LoVo (cell line): ENCODE measurements at places on chromosomes 3 and 15.

GRCh38 chr3:155560594-155560993, 184.3 kb downstream of the PLCH1 start:
- DNase-seq = peak; percentile 48

DNA sequence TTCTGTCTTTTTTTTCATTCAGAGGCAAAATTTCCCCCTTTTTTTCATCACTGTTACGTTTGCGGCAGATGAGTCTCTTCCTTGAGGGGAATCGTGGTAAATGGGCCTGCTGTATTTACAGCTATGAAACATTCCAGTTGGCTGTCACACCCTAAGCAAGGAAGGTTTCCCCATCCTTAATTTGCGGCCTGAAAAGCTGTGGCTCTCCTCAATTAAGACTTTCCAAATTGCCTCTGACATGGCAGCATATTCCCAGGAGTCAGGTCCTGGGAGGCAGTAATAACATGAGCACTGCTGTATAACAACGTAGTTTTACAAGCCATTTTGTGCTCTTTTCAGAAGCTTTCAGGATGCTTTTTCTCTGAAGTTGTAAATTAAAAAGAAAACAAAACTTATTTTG, 420.9 kb downstream of the LPP start:
- no peak for DNase-seq

- DNase-seq = peak; percentile 57
Measured at GRCh38 chr3:16885593-16886302, 993 bp downstream of the PLCL2 start.

DNA sequence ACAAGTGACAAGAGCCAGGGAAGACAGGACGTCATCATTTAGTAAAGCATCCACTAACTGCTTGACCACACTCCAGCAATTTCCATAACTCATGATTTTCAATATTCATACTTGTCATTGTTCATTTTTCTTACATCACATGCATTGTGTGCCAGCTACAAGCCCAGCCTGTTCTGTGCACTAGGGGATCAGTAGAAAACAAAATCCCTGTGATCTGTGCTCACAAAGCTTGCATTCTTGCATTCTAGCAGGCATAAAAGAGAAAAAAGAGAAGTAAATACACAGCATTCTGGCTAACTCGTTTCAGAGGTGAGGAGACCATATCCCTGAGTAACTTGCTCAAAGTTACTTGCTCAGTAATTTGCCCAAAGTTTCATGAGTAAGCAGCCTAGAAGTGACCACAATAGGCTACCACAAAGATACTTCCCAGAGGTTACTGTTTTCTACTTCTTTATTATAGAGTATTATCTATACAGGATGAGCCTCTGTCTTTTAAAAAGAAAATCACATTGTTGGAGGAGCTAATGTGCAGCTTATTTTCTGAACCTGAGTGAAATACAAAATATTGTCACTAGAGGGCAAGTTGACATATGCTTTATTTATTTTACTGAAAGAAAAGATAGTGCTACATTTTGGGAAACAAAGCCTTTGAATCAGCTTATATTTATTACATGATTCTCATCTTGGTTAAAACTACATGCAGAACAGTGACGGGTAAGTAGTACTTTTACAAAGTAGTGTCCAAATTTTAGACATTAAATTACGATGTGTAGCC, 701.4 kb upstream of the LMCD1 start:
- DNase-seq = no peak

DNA sequence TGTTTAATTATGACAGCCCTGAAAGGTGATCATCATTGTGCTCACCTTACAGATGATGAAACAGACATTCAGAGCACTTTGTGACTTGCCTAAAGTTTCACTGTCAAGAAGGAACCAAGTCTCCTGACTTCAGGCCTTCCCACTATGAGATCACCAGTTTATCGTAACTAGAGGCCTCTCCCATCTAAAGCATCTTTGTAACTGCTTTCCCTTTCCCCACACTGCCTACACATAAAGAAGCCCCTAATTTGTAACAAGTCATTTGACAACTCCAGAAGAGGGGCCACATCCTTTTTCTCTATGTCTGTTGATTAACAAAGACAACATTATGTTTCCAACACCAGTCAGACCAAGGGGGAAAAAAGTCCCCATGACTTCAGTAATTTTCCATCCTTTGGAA, 1.1 kb downstream of the KLHL6 start:
- DNase-seq = no peak

- no peak for DNase-seq
Measured at GRCh38 chr3:133487920-133488540, 85.5 kb upstream of the CDV3 start.

- no peak for DNase-seq
Measured at GRCh38 chr3:12969486-12969885, 103.7 kb downstream of the IQSEC1 start.

DNA sequence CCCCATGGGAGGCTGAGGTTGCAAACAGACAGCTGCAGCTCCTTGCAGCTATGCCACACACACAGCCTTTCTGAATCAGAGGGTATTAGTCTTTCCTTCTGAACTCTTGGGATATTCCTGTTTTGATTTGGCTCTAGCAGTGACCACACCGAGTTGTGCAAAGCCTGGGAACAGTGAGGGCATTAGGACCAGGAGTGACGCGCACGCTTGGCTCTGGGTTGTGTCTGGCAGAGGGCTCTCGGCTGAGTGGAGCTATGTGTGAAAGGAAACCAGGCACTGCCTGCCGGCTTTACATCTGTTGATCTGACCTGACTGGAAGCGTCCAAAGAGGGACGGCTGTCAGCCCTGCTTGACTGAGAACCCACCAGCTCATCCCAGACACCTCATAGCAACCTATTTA, at the start of gene GALNT15:
GALNT15 (plus strand) TSS at position 292 of the 400 bp plus-strand sequence. CDS start 472 bp downstream, outside the sequence.
- no peak for DNase-seq

DNA sequence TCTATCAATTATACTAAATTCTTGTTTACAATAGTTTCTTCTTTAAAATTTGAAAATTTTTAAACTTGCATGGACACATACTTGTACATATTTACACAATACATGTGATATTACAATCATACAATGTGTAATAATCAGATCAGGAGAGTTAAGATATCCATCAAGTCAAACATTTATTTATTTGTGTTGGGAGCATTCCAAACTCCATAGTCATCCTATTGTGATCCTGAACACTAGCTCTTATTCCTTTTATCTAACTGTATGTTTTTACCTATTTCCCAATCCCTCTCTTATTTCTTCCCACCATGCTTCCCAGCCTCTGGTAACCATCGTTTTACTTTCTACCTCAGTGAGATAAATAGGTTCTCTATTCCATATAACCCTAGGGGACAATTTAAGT, 1219.2 kb downstream of the ZPLD1 start:
- no peak for DNase-seq

GRCh38 chr3:47022641-47023071, 43.2 kb downstream of the NBEAL2 start:
- no peak for DNase-seq

- DNase-seq = peak; percentile 24
Measured at GRCh38 chr3:63937661-63938651, 25.8 kb upstream of the SCAANT1 start.

DNA sequence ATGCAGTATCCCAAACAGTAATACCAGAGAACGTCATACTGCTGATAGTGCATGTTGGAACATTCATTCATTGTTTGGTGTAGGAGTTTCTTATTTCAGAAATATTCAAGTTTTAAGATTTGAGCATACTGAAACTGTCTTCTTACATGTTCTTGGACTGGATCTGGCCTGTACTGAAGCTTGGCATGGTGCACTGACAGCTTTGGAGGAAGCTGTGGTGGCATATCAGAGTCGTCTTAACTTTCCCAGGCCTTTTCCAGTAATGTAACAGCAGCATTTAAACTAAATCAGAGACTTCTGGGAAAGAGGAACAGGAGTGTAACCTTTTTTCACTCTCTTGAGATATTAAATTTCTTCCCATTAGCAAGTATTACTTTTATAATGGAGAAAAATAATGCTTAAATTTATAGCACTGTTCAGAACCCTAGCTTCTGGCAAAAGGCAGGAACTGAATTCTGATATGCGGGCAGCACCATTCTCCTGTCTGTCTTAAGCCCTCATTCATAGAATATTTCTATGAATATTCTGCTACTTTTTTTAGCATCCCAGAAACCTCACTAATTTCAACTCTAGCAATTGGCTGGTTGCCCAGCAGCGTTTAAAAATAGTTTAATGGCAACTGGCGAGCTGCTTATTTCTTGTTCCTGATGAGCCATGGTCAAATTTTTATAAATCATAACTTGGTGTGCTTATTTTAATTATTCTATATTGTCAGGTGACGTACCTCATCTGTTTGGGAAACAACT, 31.1 kb downstream of the DNAJC13 start:
- no peak for DNase-seq

DNA sequence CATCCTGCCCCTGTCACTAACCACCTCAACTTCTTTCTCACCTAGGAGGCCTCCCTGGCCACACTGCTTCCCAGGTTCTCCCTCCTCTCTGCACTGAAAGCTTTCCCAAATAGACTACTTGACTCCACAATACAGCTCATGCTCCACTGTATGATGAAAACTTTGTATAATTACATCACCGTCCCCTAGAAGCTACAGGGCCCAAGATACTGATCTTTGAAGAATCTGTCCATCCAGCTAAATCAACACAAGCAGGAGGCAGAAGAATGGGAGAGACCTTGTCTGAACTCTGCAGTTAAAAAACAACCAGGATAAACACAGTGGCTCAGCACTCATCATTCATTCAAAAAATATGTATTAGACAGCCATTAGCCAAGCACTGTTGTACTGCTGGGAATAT, 26.4 kb upstream of the RPS17 start:
- DNase-seq = no peak

GRCh38 chr3:136954980-136955780, 2.6 kb upstream of the IL20RB start:
- no peak for DNase-seq

- DNase-seq = no peak
Measured at GRCh38 chr3:186180891-186181481, 72.1 kb upstream of the ETV5 start.

DNA sequence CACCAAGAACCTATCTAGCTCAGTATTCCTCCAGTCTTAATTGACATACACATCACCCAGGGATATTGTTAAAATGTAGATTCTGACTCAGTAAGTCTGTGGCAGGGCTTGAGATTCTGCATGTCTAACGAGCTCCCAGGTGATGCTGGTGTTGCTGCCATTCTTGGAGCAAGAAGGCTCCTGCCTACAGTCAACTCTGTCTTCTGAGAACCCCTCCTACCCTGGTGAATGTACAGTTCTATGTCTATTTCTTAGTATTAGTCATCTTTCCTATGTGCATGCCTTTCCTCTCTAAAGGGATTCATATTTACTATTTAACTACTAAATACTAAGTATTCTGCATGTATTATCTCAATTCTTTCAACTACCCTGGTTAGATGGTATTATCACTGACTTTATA, 268.7 kb downstream of the EDEM1 start:
- no peak for DNase-seq

- DNase-seq = peak; percentile 42
Measured at GRCh38 chr3:25592510-25592968, 72.2 kb downstream of the TOP2B start.

GRCh38 chr3:143084856-143085731, 34.5 kb upstream of the CHST2 start:
- DNase-seq = no peak

DNA sequence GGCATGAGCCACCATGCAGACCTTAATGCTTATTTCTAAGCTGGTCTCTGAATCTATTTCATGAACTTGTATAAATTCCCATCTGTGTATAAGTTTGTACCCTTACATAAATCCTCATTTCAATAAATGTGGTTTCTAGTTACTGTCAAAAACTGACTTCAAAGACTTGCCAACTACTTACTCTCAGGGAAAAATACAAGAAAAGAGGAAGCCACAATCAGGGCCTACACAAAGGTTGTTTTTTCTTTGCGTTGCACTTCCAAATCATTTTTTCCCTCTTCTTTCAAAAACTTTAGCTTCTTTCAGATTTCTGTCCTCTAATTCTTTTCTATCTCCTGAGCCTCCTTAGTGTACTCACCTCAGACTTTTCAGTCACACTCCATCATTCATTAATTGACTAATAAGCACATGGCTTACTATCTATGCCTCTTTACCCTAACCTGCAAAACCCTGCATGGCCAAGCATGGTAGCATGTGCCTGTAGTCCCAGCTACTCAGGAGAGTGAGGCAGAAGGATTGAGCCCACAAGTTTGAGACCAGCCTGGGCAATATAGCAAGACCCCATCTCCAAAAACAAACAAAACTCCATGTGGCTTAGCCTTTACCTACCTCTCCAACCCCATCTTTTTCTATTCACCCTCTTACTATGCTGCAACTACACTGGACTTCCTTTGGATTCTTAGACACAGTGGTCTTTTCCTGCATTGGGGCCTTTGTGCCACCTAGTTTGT, 37.7 kb downstream of the BUB1B start:
- DNase-seq = no peak

DNA sequence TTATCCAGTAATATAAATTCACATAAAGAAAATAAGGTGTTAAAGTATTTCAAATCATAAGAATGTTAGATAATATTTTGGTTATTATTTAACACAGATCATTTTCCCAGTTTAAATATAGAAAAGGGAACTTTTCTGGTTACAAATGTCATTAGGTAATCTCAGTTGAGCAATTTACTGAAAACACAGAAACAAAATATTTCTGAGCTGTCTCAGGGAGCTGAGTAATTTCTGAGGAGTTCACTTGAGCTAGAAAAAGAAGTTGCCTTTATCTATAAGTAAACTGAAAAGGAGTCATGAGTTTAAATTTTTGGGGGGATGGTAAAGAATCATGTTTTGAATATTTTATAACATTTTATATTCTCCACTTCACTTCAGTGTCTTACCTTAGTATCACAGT, 855.4 kb upstream of the ARPP21 start:
- DNase-seq = no peak

DNA sequence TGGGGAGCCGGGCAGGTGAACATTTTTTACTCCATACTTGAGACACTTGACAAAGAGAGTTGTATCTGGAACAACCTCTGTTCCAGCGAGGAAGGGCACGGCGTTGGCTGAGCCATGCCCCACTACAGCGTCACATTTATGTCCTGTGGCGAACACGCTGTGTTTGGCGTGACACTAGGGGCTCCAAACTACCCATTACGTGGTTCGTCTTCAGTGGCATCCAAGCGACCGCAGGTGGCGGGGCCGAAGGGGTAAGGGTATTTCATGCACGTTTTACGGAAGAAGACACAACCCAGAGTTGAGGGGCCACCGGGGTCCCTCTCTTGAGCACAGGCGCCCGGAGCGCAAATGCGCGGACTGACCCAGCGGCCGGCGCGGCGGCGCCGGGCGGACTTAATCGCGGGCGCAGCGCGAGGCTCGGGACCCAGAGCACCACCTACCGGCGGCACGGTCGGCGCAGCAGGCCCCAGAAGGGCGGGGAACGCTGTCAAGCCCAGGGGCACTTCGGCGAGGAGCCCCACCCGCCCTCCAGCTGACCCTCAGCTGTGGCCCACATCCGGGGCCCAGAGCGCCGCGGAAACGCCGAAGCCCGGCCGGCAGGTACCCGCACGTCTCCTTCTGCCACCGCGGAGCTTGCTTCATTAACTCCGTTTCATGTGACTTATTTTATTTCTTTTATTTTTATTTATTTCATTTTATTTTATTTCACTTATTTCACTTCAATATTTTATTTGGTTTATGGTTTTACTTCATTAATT, 36.4 kb upstream of the TRIM71 start:
- DNase-seq = peak; percentile 92

DNA sequence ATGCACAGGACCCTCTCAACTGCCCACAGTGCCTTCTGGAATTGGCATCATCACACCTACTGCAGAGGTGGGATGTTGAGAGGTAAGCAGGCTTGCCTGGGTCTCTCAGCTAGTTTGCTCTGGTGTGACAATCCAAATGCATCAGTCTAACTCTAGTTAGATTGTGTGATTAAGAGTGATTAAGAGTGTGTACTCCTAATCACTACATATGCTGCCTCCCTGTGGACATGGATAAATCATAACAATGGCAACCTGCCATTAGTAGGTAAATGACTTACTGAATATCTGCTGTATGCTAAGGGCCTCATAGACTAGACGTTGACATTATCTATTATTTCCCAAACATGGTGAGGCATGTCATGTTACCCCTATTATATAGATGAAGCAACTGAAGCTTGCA, 342.1 kb downstream of the OCA2 start:
- no peak for DNase-seq
